ENCODE measurements at places on chromosomes 2 and 18. TPM values are rescaled to one million over a fixed set of nuclear protein-coding genes. Genes with fewer than 3 reads are reported as not detected.

The TMEM182 gene
- total RNA-seq: 174 TPM

The VAPA gene
- total RNA-seq: 208 TPM

The NT5DC4 gene
- total RNA-seq: not detected

The PRSS56 gene
- not detected for total RNA-seq

The EMX1 gene
- not detected for total RNA-seq

DNA sequence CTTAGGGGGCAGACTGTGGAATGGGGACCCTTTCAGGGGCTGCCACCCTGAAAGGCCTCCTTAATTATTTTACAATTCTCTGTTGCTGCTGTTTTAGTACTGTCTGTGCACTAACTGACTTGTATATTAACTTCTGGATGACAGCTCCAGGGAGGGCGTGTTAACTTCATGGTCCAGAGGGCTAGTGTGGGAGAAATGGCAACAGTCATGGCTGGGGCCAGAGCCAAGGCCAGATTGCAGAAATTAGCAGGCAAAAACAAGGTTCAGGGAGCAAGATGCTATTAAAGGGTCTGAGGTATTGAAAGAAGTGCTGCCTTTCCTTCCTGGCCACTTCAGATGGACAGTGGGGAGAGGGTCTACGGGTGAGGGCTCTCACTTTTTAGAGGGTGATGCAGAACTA lies 9.1 kb downstream of the WIPF1 start:
- H3K4me1 ChIP-seq: peaks cover 26% of the 10 kb centered on the region
- no peak overlapping the region for H3K4me3 ChIP-seq
- no peaks in the 10 kb centered on the region for H3K27me3 ChIP-seq

- no peak overlapping the region for H3K4me3 ChIP-seq
- peaks cover 9% of the 10 kb centered on the region for H3K27me3 ChIP-seq
- H3K27ac ChIP-seq: no peak overlapping the region
- H3K36me3 ChIP-seq: no peaks in the 10 kb centered on the region
- no peak for DNase-seq
These were observed 97.7 kb downstream of the CDCA7 start for GRCh38 chr2:173452416-173452815.

DNA sequence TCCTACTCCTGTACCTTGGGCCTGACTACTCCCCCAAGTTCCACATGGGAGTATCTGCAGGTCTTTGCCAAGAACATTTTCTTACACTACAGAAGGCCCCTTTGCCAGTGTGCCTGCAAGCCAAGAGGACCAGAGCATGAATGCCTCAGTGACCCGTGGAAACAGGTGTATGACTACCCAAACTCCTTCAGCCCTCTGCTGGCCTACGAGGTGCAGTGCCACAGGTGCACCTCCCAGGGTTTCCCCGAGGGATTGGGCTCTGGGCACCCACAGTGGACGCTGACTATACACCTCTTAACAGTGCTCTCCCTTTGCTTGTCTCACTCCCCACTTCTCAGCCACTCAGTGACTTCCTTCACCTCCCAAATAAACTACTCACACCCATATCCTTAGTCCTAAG lies 91.4 kb downstream of the COL6A3 start:
- H3K27me3 ChIP-seq: no peaks in the 10 kb centered on the region
- peaks cover 60% of the 10 kb centered on the region for H3K4me1 ChIP-seq
- no peak for DNase-seq
- no peaks in the 10 kb centered on the region for H3K36me3 ChIP-seq

DNA sequence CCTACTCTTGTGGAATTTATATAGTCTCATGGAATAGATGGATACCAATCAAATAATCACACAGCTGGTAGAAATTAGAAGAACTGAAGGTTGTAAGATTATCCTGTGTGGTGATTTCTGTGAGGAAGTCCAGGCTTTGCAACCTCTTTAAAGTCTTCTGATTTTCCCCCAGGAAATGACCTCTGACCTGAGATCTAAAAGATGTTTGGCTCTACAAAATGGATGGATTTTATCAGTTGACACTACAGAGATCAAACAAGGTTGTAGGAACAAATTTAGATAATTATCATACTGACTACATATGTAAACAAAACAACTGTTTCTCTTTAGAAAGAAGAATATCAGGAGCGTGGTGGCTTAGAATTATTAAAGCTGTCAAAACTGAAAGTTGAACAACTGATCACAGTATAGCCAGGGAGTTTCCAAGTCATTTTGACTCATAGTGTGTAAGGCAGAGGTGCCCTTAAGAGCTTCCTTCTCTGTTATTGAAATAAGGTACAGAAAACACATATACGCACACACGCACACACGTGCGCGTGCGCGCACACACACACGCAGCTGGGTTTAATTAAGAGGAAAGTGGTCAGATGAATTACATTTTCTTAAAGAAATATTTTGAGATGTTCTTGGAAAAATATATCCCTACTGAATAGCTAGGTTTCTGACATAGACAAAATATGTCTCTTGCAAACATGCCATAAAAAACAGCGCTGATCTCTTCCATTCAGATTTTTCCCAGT lies 35.5 kb upstream of the PELI1 start:
- no peak for DNase-seq
- no peaks in the 10 kb centered on the region for H3K27me3 ChIP-seq
- H3K4me1 ChIP-seq: no peaks in the 10 kb centered on the region

DNA sequence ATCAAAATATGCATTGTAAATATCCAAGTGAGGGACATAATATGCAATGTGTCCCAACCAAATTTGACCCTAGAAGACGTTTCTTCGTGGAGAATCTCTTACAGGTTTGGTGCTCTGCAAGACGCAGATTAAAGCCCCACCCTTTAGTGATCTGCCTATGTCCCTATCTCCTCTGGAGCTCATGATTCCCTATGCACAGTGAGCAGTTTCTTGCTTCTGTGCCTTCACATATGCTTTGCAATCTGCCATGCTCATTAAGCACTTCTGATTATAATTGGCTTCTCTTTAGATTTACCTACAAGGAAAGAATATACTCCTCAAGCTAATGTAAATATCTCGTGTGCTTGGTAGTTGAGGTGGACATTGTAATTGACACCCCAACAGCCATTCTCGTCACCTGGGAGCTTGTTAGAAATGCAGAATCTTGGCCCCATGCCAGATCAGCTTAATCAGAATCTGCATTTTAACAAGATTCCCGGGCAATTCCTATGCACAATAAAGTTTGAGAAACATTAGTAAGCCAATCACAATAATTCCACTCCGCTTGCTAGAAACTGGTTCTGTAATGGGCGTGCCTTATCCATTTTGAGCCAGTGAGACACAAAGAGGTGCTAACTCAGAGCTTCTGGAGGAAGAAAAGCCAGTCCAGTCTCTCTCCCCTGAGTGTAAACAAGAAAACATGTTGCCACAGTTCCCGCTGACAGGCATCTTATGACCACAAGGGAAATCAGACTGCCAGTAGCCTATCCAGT lies 2.8 kb upstream of the PUM2 start:
- no peak overlapping the region for H3K27ac ChIP-seq
- no peaks in the 10 kb centered on the region for H3K36me3 ChIP-seq
- H3K27me3 ChIP-seq: no peaks in the 10 kb centered on the region
- H3K4me1 ChIP-seq: peaks cover 36% of the 10 kb centered on the region
- no peak for DNase-seq
- H3K4me3 ChIP-seq: no peak overlapping the region

DNA sequence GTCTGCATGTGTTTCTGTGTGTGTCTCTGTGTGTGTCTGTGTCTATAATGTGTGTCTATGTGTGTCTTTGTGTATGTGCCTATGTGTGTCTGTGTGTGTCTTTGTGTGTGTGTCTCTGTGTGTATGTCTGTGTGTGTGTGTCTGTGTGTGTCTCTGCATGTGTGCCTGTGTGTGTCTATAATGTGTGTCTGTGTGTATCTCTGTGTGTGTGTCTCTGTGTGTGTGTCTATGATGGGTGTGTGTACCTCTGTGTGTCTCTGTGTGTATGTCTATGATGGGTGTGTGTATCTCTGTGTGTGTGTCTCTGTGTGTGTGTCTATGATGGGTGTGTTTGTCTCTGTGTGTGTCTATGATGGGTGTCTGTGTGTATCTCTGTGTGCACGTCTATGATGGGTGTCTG lies 126.2 kb upstream of the GPC1 start:
- H3K27ac ChIP-seq: no peak overlapping the region
- H3K4me1 ChIP-seq: no peaks in the 10 kb centered on the region
